Stimulated activated CD4-positive, alpha-beta T cell treated with anti-CD3 and anti-CD28 coated beads, TNF-alpha, amount 100 ng/mL, for 4 hours (primary cell): ENCODE measurements at places on chromosomes 4 and X.

DNA sequence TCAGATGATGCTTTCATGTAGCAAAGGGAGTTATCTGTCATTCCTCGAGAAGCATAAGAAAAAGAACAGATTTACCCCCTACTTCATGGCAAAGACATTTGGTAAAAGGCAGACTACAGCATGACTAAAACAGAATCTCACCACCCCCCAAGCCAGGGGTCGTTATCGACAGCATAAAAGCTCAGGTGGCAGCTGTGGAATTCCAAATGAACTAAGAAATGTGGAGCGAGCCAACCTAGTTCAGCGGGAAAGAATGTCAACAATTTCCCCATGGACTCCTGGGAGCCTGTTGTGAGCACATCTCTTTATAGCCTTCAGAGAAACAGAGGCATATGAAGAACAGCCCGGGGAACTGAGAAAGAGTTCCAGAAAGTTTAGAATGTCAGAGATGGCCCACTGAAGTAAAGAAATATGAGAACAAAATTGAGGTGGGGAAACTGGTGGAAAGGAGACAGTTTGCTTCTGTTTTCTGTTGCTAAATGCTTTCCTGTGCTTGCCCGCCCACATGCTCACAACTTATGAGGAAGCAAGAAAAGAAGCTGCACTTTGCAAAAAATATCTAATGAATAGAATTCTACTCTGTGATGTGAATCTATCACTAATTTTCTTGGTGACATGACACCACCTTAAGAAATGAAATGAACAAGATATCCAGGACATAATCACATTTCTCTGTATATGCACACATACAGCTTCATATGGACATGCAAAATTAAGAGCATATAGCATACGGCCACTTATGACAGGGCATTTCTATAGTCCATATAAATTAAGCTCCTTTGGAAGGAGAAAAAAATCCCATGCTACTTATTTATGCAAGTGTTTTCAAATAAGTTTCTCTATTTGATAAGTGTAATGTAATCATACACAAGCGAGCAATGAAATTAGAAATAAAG, 135.3 kb upstream of the MID1 start:
- no peak for DNase-seq

DNA sequence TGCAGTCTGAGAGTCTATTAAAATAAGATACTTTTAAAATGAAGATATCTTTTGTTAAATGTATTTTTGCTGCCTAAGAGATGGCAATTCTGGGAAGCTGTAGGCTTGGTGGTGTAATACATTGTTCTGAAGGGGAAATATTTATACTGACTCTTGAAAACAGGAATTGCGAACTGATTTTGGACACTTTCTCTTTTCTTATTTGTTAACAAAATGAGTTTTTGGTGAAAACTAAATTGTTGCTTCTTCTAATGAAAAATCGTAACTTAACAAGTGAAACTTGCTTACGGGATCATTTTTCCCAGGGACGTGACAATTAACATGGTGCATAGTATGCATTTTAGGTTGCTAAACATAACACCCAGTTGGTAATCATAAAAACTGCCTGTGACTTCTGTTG, 71.0 kb downstream of the RAPGEF2 start:
- no peak for DNase-seq

DNA sequence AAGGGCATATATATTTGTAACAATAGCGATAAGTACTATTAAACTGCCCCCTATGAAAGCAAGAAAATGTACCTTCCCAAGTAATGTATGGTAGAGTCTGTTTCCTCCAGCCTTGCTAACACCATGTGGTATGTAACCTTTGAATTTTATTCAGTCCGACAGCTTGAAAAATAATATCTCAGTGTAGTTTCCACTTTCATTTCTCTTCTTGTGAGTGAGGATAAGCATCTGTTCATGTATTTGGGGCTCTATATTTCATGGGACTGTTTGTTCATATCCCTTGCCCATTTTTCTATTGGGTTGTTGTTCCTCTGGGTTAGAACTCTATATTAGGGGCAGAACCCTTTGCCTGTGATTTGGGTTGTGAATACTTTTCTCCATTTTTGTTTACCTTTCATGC, 58.3 kb downstream of the USP38 start:
- no peak for DNase-seq

GRCh38 chr4:148216866-148217814, 225.1 kb downstream of the NR3C2 start:
- DNase-seq, result no peak

GRCh38 chr4:179447308-179447707, 2005.1 kb upstream of the AGA start:
- no peak for DNase-seq

GRCh38 chr4:7462509-7462971, 27.8 kb upstream of the PSAPL1 start:
- DNase-seq, result no peak

DNA sequence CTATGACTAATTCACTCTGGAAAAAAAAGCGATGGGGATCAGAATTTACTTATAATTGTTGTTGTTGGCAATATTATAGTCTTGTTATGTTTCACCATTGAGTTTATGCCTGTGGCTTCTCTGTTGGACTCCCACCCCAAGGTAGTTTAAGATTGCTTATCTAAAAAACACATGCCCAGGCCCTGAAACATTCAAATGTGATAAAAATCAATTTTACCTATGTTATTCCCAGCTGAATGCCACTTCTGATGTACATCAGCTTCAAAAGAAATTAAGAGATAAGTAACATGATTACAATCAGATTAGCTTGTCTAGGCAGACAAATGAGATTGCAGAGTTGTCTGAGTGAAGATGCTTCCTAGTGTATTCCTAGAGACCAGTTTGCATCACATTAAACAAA, 484.7 kb downstream of the PCDH7 start:
- DNase-seq, result no peak
